Stimulated activated CD4-positive, alpha-beta T cell treated with anti-CD3 and anti-CD28 coated beads, Interleukin-15, amount 100 ng/mL, for 1 hour (primary cell): ENCODE measurements at places on chromosomes 1 and 21.

DNA sequence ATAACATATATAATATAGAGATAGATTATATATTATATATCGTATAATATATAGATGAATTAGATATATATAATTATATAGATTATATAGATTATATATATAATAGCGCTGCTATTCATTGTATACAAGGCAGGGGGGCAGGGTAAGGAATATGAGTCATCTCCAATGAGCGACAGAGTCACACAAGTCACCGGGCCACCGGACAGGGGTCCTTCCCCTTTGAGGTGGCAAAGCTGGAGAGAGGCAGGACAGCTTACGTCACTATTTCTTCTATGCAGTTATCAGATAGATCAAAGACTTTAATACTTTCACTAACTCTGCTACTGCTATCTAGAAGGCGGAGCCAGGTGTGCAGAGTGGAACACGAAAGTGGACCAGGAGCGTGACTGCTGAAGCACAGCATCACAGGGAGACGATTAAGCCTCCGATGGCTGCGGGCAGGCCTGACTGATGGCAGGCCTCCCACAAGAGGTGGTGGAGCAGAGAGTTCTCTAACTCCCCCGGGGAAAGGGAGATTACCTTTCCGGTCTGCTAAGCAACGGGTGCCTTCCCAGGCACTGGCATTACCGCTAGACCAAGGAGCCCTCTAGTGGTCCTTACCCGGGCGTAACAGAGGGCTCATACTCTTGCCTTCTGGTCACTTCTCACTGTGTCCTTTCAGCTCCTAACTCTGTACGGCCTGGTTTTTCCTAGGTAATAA is 2154.7 kb downstream of the MRPL39 start:
- DNase-seq: no peak

DNA sequence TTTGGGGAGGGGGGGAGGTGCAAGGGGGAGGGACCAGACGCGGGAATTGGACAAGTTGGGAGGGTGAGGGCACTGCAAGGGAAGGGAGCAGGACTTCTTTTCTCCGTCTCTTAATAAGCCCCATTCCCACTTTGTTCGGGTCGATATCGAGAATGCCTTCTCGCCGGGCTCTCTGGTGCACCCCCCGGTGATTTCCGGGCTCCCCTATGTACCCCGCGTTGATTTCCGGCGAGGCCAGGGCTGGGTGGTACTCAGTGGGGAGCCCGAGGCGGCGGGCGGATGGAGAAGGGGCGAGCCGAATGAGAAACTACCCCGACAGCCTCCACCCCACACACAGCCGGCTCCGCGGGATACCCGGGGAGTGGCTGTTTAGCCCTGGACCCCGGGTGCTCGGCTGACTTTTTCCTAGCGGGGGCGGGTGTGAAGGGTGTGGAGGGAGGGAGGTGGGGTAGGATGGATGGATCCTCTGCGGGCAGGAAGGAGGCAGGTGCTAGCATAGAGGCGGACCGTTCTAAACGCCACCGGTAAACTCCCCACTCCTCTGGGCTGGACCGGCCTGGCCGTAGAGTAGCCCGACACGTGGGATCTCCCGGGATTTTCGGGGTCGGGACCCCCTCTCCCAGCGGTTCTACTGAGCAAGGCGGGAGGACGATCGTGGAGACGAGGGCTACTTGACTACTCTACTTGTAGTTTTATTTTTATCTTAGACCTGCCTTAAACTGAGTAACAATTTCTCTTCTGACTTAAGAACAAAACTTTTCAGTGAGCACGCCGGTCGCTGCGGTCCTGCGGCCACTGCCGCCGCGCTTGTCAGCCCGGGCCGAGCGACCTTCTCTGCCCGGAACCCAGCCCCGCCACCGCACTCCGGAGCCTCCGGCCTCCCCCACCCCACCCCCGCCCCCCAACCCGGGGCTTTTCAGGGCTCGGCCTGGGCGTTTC is 1.0 kb downstream of the RNF220 start:
- DNase-seq: no peak

DNA sequence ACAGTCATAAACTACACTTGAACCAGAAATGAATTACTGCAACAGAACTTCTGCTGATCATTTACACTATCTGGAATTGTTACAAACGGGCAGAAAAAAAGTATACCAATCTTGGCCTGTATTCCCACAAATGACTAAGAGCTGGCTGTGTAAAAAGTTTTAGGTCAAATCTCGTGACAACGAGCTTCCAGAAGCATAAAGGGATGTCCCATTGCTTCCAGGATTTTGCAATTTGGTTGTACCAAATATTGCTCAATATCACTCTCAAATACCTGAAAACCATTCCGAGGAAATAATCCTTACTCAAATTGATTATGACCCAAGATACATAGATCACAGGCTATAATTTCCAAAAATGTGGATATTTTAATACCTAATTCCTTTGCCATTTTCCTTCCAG is 175.6 kb downstream of the TBX15 start:
- DNase-seq: no peak

- no peak for DNase-seq
These were observed 171.6 kb downstream of the S1PR1 start for GRCh38 chr1:101408212-101409042.

DNA sequence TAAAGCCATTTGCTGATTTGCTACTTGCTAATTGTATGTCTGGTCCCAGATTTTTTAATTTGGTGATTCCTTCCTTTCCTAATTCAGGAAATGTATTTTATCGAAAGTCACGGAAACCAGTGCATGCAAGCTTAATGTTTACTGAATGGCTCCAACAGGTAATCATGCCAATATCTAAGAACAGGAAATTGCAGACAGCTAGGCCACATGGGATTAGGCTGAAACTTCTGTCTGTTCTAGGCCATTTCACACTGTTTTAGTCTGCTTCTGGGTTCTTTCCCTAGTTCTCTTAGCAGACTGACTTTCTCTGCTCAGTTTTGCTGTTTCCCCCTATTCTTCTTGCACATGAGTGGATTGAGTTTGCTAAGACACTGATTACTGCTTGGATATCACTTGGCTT is 111.4 kb downstream of the NTNG1 start:
- no peak for DNase-seq

GRCh38 chr1:20891091-20891490 is 104.0 kb upstream of the HP1BP3 start:
- no peak for DNase-seq

DNA sequence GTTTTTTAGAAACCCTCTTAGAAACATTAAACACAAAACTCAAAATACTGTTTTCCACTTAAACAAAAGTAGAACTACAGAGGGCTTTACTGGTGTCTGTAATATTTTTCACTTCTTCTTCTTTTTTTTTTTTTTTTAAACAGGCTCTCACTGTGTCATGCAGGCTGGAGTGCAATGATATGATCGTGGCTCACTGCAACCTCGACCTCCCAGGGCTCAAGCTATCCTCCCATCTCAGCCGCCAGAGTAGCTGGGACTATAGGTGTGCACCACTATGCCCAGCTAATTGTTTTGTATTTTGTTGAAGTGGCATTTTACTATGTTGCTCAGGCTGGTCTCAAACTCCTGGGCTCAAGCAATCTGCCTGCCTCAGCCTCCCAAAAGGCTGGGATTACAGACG is 194.8 kb downstream of the DAB1 start:
- DNase-seq: no peak

DNA sequence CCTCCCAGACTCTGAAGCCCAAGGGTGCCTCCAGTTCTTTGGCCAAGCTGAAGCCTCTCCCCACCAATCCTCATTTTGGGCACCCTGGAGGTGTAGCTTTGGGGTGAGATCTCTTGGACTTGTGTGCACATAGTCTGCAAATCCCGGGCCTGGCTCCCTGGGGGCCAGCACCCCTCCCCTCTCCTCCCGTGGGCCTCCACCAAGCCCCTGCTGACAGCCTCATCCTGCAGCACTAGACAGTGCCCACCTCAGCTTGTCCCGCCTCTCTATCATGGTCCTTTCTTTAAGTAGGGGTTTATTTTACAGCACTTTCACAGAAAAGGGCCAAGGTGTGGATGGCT is 3.2 kb downstream of the GJC2 start:
- DNase-seq: no peak

- no peak for DNase-seq
These were observed 28.5 kb downstream of the HUNK start for GRCh38 chr21:31901315-31901714.

GRCh38 chr1:226723657-226724532 is 15.2 kb downstream of the ITPKB start:
- no peak for DNase-seq

- DNase-seq: no peak
These were observed 71.9 kb downstream of the CASZ1 start for GRCh38 chr1:10724511-10724910.

- no peak for DNase-seq
These were observed 1.9 kb upstream of the FOXJ3 start for GRCh38 chr1:42336978-42337377.

- no peak for DNase-seq
These were observed 39.1 kb downstream of the UBIAD1 start for GRCh38 chr1:11311816-11312755.

DNA sequence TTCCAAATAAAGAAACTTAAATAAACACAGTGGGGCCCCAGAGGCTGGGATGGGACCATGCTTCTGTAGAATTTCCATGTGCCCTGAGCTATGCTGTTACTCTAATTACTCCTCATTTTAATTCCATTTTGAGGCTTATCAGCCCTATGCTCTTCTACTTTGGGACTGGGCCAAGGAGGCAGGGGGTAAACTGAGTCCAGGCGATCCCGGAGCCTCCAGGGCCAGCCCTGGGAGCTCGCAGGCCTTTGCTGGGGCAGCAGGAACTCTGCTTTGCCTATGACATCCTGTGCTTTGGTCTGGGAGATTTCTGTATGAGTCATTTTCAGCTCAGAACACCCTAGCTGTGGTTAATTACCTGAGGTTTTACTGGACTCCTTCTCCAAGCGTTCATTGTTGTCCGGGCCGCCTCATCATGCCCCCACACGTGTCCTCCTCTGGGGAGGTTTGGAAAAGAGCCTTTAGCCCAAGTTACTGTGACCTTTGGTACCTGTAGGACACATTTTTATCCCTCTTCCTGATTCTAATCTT is 95.7 kb downstream of the RHOU start:
- no peak for DNase-seq

DNA sequence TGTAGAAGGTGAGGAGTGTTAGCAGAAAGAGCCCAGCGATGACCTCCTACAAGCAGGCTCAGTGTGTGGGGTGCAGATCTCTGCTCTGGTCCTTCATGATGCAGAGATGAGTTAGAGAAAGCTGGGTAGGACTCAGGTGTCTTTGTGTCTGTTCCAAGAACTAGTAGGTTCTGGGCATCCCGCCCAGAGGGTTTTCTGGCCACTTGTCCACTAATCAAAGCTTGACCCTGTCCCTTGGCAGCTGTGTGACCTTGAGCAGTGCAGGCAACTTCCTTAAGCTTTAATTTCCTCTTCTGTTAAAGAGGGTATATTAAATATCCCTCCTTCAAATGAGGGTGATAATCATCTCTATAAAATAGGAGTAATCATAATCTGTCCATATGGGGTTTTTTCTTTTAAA is 54.7 kb upstream of the WNT4 start:
- no peak for DNase-seq

DNA sequence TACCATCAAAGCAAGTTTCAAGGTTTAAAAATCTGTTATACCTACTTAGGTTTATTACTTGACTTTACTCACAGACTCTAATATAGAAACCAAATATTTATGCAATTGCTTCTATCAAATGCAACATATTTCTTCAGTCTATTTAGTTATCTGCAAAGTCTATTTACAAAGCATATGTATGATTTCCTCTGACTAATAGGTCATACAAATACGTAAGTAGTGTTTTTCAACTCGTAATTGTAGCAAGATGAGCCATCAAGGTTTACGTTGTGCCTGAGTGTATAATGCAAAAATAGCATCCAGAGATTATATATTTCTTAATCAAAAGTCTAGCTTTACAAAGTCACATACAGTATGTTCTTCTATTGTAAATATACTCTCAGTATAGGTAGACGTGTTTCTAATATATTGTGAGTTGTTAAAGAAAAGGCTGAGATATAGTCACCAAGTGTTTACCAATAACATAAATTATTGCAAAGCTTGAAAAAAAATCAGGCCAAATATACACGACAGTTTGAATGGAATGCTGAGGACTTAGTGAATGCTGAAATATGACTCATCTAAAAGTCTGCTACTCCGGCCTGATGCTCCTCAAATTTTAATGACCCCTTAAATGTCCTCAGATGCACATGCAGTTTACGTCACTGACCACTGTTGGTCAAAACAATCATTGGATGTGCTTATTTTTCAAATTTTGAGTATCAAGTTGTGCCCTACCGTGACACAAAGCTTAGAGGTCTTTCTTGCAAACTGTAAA is 48.4 kb downstream of the ADAMTS5 start:
- no peak for DNase-seq

DNA sequence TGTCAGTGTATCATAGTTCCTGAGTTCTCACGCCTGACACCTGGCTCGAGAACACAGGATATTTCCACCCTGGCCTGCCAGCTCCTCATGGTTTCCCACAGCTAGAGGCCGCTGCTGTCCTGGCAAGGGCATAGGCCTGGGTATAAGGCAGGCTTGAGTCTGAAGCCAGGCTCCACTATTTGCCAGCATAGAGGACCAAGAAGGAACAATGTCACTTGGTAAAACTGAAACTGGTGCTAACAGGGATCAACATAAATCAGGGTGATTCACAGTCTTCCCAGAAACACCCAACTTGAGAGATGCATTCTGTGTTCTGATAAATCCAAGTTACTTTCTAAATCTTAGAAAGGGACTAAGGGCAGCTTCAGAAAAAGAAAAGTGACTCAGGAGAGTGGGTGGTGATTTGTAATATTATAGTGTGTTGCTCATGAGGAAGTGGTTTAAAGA is 6.9 kb upstream of the S100A2 start:
- DNase-seq: peak; percentile 19

GRCh38 chr1:112006416-112007025 is 17.1 kb upstream of the KCND3 start:
- no peak for DNase-seq

DNA sequence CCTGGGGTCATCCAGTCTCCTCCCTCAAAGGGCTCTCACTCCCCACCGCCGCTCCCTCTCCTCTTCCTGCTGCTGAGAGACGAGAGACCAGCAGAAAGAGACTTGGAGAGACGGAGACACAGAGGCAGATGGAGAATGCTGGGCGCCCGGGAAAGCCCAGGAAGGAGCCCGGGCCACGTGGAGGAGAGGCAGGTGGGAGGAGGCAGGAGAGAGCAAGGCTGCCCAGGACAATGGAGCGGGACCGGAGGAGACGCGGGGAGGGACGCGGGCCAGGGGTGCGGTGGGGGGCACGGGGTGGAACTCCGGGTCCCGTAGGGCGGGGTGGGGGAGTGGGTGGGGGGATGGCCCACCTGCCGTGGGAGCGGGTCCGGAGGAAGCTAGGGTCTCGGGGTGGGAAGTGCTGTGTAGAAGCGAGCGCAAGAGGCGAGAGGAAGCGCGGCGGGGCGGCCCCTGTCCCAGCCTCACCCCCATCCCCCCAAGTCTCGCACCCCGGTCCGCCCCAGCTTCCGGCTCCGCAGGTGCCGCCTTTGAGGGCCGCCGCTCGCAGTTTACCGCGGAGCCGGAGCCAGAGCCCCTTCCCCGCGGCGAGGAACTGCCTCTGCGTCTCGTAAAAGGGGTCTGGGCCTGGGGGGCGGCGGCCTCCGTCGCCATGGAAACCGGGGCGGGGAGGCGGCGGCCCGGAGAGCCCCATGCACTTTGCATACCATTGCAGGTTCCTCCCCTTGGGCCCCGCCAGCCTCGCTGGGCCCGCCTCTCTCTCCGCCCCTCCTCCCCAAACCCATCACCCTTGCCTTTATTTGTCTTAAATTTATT is 11.7 kb upstream of the EPHA2 start:
- peak; percentile 49 for DNase-seq

- no peak for DNase-seq
These were observed 58.9 kb downstream of the C1orf198 start for GRCh38 chr1:230809256-230809990.
